ENCODE measurements at places on chromosomes 7 and 10.

GRCh38 chr7:22802426-22802825 lies 20.2 kb downstream of the TOMM7 start:
- DNase-seq = no peak

GRCh38 chr7:102393467-102393866 lies 2.7 kb upstream of the PRKRIP1 start:
- no peak for DNase-seq

GRCh38 chr10:17238445-17239291 lies 10.6 kb downstream of the VIM start:
- DNase-seq = no peak

- no peak for DNase-seq
Observed at GRCh38 chr7:4667776-4668509, 14.2 kb upstream of the FOXK1 start.

DNA sequence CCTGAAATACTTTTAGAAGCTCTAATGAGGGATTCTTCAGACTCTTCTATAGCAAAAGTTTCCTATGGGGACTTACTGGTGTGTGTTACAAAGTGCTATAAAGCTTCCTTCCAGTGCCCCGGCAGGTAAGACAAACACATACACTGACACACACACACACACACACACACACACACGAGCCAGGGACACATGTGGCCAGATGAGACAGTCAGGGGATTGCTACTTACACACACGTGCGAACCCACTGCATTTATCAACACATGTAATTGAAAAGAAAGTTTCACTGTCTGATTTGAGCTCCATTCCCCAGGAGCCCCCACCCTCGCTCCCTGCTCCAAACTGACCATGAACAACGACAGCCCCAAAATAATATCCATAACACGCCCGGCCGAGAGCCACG lies 119.8 kb downstream of the PRPF18 start:
- no peak for DNase-seq

DNA sequence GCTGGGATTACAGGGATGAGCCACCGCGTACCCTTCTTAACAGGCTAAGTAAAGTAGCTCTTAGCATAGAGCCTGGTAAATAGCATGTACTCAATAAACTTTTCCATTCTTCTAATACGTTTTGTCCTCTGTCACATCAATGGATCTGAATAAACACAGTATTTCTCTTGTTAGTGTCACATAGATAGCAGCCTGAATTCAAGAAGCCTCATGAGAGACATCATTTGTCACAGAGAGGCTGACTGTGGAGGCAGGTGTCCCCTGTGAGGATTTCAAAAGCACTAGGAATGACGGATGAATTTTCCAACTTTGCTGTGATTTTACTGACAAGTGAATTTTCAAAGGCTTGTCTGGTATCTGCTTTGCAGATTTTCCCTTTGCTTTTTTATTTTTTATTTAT lies 82.6 kb upstream of the CDC14C start:
- no peak for DNase-seq

DNA sequence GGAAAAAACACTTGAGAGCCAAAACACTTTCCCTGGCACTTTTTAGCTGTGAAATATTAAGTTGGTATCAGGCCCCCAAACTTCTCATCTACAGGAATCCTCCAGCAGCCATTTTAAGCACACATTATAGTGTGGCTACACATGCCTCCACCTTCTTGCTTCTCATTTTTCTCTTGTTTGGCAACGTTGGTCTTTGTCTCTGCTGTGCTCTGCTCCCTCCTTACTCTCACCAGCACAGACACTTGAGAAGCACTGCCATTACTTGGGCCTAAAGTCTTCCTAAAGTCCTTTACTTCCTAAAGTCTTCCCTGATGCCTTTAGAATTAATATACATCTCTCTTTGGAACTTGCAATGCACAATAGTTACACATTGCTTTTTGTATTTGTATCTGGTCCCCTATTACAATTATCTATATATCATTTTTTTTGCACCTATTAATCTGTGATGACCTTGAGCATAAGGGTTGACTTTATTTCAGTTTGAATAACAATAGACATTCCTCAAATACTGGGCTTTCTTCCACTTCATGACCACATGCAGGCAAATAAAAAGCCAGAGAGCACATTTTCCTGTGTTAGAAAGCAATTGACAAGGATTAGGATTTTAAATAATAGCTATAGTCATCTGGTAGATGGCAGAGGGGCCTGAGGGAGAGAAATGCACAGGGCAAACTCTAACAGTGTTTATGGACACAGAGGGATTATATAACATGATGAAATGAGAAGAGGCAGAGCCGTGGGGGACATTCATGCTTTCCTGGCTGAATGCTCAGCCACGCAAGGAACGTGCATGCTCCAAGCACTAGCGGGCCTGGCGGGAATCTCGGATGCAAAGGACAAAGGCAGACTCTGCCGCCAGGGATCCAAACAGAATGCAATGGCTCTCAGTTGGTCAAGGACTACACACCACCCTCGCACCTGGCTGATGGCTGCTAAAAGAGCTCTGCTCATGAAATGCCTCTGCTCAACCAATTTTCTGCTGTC lies 99.3 kb downstream of the CDC14C start:
- no peak for DNase-seq

DNA sequence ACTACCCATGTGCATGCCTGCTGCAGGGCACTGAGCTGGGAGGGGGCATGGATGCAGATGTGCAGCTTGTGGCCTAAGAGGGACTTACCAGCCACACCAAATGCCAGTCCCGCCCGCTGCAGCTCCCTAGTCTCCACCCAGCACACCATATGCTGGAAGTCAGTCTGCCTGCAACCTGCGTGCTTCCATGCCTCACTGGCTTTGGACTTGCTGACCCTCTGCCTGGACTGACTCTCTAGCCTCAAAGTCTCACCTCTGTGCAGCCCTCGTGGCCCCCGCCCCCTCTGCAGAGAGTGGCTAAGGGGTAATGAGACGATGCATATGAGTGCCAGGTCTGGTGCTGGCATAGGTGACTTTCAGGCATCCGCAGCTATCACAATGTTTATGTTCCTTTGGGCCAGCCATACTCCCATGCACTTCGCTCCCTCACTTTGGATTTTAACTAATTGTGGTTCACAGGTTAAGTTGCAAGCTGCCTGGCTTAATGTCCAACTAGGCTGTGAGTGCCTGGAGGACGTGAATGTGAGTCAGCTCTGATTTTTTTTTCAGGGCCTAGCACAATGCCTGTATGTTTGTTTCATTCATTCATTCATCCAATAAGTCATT lies 21.7 kb downstream of the TRIM8 start:
- no peak for DNase-seq

DNA sequence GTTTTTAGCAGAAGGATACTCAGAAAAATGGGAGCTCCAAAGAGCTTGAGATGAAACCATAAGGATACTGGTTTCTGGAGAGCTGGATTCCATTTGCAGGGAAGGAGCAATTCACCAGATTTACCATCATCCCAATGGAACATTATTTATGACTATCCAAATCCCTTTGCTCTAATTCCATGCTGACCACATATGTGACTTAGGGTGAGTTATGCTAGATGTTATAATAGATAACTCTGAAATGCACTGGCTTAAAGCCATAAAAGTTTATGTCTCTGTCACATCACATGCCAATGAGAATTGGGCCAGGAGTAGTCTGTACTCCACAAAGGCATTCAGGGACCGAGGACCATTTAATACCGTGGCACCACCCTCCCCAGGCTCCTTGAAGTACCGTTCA lies 185.2 kb downstream of the SKIDA1 start:
- no peak for DNase-seq

GRCh38 chr7:37916673-37917660 lies at the start of gene SFRP4:
TSS of gene SFRP4 (minus strand) at chr7:37916817. CDS start at chr7:37916537, 280 bp downstream.
- no peak for DNase-seq

GRCh38 chr10:129416155-129416554 lies 50.9 kb upstream of the MGMT start:
- no peak for DNase-seq

- DNase-seq = no peak
Observed at GRCh38 chr7:103928581-103928980, 60.9 kb downstream of the RELN start.

DNA sequence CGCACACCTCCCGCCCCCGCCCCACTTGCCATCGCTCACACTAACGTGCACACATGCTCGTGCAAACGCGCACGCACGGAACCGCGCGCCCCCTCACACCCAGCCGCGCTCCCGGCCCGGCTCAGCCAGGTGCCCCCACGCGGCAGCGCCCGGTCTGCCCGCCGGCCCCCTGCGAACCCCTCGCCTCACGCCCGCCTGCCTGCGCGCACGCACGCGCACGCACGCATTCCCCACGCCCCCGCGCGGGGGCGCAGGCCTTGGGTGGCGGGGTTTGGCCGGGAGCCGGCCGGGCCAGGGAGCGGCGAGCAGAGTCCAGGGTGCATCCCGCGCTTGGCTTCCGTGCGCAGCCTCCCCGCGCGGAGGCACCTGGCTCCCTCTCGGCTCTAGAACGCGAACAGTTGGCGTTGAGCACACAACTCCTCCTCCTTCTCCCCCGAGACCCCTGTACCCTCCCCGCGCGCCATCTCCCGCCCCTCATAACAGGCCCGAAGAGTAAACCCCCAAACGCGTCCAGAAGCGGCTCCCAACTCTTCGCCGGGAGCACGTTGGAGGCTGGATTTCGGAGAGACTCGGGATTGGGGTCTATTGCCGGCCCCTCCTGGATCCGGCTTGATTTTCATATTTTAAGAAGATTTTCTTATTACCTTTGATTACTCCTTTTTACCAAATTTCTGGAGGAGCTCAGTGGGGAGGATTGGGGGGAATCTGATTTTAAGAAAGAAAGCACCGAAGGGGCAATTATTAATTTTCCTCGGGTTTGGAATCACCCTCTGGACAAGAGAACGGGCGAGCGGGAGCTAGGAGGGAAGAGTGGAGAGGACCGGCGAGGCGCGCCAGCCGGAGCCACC lies 527 bp upstream of the SORCS3 start:
- no peak for DNase-seq

- DNase-seq = no peak
Observed at GRCh38 chr10:93287775-93288174, 194.4 kb downstream of the MYOF start.

DNA sequence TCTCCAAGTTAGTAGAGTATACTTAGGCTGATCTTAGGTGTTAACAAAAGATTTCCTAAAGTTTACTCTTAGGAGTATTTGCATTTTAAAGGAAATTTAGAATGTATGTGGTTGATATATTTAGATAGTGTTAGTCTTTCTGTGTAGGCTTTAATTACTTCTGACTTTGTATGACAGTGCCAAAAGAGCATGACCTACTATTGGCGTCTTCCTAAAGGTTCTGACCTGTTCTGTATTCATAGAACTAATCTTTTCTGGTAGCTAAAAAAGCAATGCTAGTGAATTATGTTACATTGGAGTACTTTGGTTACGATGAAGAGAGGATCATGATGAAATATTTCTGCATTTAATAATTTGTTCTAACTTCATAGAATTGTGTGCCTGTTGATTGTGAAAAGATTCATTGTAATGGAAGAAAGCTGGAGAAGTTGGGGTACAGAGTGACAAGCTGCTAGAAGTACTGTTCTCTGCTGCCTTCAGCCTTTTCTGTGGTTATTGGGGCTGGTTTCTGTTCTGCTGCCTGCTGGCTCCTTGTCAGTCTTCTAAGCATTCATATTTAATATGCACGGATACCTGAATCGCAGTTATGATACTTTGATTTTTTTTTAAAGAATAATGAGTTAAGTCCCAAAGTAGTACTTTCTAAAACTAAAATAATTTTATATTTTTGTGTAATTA lies 13.2 kb downstream of the WAC start:
- no peak for DNase-seq

GRCh38 chr10:67075491-67075971 lies 149.7 kb downstream of the LRRTM3 start:
- no peak for DNase-seq

GRCh38 chr10:72025832-72026231 lies 61.6 kb downstream of the CHST3 start:
- no peak for DNase-seq

DNA sequence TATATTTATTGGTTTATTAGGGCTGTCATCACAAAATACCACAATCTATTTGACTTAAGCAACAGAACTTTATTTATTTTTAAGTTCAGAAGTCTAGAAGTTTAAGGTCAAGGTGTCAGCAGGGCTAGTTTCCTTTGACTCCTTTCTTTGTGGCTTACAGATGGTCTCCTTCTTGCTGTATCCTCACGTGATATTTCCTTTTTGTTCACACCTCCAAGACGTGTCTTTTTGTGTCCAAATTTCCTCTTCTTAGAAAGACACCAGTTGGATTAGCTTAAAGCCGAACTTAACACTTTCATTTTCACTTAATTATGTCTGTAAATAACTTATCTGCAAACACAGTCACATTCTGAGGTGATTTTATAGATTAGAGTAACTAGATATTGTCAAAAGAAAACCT lies 631.4 kb upstream of the POT1 start:
- no peak for DNase-seq

DNA sequence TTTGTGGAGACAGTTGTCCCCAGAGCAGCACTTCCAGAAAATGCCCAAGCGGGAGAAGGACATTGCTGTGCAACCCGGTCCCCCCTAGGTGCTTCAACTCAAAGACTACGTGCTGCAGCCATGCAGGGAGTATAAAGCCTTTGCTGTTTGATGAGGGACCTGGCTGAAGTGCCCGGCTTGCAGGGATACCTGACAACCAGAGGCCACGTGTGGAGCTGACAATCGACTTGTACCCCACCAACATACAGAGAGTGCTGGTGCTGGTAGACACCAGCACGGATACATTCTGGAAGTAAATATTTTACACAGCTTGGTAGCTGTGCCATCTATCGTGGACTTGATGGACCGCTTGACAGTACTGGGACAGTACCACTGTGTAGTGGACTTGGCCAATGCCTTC lies 240.6 kb downstream of the CACNA2D1 start:
- no peak for DNase-seq

DNA sequence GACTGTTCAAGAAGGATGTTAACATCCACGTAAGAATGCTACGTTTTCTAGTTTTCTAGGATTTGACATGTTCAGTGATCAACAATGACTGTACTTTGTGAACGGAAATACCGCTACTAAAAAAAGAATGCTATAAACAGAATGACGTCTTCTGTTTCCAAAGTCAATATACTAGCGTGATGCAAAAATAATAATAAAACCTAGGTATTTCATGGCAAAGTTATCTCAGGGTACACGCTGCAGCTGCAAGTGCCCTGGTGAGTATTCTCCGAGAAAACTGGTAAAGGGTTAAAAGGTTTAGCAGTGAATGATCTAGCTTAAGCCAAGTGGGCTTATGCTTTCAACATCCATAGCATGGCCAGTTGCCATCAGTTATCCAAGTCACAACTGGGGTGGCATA lies 653.3 kb upstream of the PFKP start:
- DNase-seq = no peak

DNA sequence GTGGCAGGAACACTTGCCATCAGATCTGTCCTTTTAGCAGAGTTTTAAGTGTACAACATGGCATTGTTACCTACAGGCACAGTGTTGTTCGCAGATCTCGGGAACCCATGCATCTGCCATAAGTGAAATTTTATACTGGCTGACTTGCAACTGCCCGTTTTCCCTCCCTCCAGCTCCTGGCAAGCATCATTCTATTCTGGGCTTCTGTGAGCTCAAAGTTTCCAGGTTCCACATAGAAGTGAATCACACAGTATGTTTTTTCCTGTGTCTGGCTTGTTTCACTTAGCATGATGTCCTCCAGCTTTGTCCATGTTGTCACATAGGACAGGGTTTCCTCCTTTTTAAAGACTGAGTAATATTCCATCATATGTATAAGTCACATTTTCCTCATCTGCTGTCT lies 56.6 kb downstream of the C10orf143 start:
- no peak for DNase-seq
